ENCODE measurements at places on chromosomes 6 and 20. TPM values are rescaled to one million over a fixed set of nuclear protein-coding genes. Genes with fewer than 3 reads are reported as not detected.

The EEF1A2 gene
- 0.54 TPM for total RNA-seq

The DDX43 gene
- total RNA-seq, result not detected

GRCh38 chr20:5931411-5931810 is 18.9 kb downstream of the TRMT6 start:
- DNase-seq, result no peak

DNA sequence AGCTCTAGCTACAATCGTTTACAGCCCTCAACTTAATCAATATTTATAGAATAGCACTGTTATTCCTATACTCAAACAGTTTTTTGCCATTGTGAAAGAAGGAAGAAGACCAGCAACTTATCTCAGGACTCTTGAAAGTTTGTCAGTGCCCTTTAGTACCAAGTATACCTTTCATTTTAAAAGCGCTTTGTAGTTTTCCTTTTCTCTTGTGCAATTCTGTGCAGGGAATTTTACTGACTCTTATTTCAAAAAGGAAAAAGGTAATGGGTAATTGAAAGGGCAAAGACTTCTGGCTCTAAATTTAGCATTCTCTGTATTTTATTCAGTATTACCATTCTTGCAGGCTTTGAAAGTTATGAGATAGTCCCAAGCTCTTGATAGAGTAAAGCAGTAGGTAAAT is 16.8 kb upstream of the RHAG start:
- DNase-seq, result no peak

DNA sequence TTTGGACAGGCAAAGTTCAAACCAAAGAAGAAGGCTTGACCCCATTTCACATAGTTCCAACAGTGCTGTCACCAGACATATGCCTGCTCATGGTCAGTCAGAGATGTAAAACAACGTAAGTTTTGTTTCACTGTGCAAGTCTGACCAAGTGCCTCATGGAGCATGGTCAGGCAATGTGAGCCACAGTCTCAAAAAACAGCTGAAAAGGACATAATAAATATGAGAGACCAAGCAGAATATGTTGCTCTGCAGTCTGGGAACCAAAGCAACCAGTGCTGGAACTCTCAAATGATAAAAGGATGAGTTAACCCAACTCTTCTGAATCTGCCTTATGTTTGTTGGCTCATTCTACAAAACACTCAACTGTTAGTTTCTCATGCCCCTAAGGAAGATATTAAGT is 39.9 kb upstream of the DST start:
- DNase-seq, result no peak

- peak; percentile 21 for DNase-seq
Observed at GRCh38 chr6:129730477-129731165, 20.6 kb upstream of the ARHGAP18 start.

DNA sequence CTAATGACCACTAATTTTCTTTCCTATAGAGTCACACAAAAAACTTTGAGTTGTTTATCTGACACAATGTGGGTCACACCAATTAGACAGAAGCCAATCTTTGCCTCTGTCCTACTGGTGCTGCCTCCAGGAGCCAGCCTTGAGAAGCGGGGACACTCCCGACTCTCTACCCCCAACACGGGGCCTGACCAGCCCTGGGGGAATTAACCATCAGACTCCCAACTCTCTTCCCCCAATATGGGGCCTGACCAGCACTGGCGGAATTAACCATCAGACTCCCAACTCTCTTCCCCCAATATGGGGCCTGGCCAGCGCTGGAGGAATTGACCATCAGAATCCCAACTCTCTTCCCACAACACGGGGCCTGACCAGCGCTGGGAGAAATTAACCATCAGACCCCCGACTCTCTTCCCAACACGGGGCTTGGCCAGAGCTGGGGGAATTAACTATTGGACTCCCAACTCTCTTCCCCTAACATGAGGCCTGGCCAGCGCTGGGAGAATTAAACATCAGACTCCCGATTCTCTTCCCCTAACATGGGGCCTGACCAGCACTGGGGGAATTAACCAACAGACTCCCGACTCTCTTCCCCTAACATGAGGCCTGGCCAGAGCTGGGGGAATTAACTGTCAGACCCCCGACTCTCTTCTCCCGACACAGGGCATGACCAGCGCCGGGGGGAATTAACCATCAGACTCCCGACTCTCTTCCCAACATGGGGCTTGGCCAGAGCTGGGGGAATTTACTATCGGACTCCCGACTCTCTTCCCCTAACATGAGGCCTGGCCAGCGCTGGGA is 12.5 kb downstream of the CST7 start:
- no peak for DNase-seq

The NKAPL gene
- total RNA-seq, result not detected

The ECT2L gene
- not detected for total RNA-seq

The HDGFL1 gene
- total RNA-seq, result not detected

The ADAM33 gene
- 18.9 TPM for total RNA-seq

DNA sequence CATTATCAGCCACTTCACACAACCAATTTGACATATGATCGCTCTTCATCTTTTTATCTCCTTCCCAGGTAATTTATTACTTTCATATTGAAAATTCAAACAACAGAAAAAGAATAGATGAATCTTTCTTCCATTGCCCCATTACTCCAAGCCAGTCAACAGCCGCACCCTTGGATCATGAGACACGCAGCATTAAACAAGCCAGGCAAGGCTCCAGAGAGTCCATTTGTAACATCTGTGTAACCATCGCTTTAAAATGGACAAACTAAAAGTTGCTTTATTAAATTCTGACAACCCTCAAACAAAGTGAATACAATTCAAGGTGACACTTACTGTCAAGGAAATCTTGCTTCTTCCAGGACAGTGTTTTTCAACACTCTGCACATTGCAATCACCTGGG is 200.3 kb downstream of the EPM2A start:
- no peak for DNase-seq

The TXLNB gene
- 0.06 TPM for total RNA-seq

The FAM217A gene
- not detected for total RNA-seq

The LCA5 gene
- 10.7 TPM for total RNA-seq

The EYS gene
- total RNA-seq, result 0.03 TPM

DNA sequence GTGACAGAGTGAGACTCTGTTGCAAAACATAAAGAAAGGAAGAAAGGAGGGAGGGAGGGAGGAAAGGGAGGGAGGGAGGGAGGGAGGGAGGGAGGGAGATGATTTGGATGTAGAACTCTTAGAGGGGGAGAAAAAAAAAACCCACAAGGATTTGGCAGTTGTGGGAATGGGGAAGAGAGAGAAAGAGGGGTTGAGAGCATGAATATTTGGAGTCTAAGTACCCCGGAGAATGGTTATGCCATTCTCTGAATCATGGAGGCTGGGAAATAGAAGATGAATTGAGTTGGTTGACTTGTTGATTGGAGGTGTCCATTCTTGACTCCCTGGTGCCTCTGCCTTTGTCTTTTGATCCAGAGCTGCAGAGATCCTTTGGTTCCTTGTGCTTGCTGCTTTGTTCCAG is 35.7 kb downstream of the RALY start:
- DNase-seq, result no peak

DNA sequence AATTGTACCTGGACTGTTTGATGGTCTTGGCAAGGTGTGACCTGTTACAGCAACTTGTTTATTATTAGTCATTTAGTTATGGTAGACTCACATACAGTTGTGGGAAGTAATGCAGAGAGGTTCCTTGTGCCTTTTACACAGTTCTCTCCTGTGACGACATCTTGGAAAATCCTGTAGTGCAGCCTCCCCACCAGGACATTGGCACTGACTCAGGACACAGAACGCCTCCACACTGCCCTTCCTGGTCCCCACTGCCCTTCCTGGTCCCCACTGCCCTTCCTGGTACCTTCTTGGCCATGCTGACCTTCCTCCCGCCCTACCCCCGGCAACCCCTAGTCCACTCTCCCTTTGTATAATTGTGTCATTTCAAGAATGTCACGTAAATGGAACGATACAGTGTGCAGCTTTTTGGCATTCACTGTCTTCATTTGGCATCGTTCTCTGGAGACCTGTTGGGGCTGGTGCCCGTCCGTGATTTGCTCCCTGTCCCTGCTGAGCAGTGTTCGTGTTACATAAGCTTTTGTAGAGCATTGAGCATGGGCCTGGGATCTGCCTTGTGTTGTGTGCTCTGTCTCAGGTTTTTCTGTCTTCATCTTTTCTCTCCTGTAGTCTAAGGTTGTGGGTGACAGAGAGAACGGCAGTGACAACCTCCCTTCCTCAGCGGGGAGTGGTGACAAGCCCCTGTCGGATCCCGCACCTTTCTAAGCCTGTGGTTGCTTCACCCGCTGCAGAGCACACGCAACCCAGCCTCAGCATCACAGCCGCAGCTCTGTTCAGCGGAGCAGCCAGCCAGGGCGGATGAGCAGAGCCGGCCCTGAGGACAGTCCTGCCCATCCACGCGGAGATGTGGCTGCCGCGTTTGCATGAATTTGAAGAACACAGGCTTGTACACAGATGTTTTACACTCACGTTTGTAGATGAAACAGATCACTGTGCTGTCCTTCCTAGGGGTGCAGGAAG is 5.4 kb upstream of the DNAJC5 start:
- DNase-seq, result no peak

The TOX2 gene
- not detected for total RNA-seq

- DNase-seq, result no peak
Observed at GRCh38 chr20:39503902-39504709, 542.0 kb downstream of the DHX35 start.

DNA sequence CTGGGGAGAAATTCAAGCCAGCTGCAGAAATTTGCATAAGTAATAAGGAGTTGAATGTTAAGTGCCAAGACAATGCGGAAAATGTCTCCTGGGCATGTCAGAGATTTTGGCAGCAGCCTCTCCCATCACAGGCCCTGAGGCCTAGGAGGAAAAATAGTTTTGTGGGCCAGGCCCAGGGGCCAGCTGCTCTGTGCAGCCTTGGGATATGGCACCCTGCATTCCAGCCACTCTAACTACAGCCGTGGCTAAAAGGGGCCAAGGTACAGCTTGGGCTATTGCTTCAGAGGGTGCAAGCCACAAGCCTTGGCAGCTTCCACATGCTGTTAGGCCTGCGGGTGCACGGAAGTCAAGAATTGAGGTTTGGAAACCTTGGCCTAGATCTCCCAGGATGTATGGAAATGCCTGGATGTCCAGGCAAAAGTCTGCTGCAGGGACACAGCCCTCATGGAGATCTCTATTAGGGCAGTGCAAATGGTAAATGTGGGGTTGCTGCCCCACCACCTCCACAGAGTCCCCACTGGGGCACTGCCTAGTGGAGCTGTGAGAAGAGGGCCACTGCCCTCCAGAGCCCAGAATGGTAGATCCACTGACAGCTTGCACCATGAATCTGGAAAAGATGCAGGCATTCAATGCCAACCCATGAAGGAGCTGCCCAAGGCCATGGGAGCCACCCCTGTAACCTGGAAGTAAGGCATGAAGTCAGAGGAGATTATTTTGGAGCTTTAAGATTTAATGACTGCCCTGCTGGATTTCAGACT is 126.5 kb downstream of the DTNBP1 start:
- DNase-seq, result no peak

The LY6G6D gene
- total RNA-seq, result 0.90 TPM

The MOG gene
- total RNA-seq, result not detected

All from neural progenitor cell (in vitro differentiated cells).